ENCODE measurements at places on chromosomes 11 and 22.

- no peak for DNase-seq
Observed at GRCh38 chr11:113985906-113986305, 11.0 kb downstream of the HTR3A start.

DNA sequence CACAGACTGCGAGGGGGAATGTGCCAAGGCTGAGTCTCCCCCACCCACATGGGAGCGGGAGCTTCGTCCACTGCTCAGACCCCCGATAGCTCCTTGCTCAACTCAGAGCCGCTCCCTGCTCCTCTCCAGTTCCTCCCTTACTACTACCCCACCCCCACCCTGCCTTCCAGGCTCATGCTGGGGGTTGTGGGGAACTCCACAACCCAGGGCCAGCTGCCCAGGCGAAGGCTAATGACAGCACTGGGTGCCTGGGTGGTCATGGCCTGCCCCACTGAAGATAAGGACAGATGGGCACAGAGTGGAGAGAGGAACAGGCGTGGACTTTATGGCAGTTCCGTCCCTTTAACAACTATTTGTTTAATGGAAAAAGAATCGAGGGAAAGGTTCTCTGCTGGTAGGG is 73.7 kb downstream of the PDE2A start:
- DNase-seq: no peak

DNA sequence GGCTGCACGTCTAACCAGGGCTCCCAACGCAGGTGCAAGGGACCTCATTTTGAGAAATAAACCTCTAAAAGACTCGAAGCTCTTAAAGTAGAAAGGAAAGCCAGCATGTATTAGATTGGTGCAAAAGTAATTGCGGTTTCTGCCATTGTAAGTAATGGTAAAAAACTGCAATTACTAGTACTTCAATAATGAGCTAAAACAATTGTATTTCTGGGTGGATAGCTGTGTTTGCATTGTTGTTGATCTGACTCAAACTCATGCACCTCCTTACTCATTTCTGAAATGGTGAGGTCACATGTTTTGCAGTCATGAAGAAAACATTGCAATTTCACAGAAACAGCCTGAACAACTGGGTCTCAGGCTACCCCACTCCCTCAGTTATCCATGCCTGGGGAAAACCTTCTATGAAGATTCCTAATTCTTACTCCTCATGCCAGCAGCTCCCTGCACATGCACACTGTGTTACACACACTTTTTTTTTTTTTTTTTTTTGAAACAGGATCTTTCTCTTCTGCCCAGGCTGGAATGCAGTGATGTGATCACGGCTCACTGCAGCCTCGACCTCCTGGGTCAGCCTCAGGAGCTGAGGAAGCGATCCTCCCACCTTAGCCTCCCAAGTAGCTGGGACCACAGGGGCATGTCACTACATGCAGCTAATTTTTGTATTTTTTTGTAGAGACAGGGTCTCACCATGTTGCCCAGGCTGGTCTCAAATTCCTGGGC is 24.6 kb downstream of the VWCE start:
- DNase-seq: no peak

GRCh38 chr11:116963813-116964212 is 126.4 kb upstream of the APOA1 start:
- DNase-seq: no peak

GRCh38 chr11:73671701-73672100 is 25.3 kb downstream of the PLEKHB1 start:
- no peak for DNase-seq

- no peak for DNase-seq
Observed at GRCh38 chr11:34387653-34388052, 29.8 kb upstream of the ABTB2 start.

- DNase-seq: no peak
Observed at GRCh38 chr11:119181677-119182412, 3.4 kb upstream of the NHERF4 start.

- no peak for DNase-seq
Observed at GRCh38 chr11:75152651-75153427, 1.9 kb downstream of the SLCO2B1 start.

GRCh38 chr11:119776031-119776636 is 47.1 kb upstream of the NECTIN1 start:
- DNase-seq: no peak

DNA sequence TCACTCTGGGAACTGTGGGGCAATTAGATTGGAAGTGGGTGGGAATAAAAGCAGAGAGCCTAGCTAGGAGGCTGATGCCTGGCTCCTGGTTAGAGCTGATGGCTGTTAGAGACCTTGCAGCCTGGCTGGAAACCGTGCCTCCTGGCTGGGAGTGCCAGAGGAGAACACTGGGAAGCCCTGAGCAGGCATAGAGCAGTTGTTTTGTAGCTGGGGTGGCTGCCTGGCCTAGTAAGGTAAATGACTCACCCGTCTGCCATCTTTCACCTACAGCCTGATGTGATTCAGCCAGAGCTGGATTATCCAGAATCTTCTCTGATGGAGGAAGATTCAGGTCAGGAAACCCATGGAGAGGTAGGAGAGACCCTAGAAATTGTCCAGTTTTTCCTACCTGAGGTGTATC is 6.1 kb downstream of the UQCR10 start:
- DNase-seq: no peak

DNA sequence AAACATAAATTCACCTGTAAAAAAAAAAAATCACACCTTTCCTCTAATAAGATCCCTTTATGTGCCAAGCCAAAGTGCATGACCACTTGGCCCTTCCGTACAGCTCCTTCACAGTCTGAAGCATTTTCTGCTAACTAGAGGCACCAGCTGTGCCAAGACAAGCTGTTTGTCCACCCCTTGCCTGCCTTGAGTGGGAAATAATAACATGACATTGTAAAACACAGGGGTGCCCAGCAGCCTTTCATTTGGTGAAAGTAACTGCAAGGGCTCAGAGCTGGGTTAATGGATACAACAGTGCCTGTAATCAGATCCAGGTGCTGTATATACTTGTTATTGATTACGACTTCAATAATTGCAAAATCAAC is 59.2 kb downstream of the DDIAS start:
- no peak for DNase-seq

GRCh38 chr11:33773404-33773986 is 825 bp downstream of the FBXO3 start:
- DNase-seq: no peak

DNA sequence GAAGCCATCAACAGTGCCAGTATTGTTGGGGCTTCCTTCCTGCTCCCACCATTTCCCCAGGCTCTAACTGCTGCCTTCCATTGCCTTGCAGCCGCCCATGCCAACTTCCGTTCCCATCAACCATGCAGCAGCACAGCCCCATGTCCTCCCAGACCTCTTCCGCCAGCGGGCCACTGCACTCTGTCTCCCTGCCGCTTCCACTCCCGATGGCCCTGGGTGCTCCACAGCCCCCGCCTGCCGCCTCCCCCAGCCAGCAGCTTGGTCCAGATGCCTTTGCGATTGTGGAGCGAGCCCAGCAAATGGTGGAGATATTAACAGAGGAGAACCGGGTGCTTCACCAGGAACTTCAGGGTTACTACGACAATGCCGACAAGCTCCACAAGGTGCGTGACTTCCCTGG is 53.3 kb downstream of the AMOTL1 start:
- no peak for DNase-seq

- no peak for DNase-seq
Observed at GRCh38 chr11:44684859-44685281, 41.9 kb upstream of the TSPAN18 start.

DNA sequence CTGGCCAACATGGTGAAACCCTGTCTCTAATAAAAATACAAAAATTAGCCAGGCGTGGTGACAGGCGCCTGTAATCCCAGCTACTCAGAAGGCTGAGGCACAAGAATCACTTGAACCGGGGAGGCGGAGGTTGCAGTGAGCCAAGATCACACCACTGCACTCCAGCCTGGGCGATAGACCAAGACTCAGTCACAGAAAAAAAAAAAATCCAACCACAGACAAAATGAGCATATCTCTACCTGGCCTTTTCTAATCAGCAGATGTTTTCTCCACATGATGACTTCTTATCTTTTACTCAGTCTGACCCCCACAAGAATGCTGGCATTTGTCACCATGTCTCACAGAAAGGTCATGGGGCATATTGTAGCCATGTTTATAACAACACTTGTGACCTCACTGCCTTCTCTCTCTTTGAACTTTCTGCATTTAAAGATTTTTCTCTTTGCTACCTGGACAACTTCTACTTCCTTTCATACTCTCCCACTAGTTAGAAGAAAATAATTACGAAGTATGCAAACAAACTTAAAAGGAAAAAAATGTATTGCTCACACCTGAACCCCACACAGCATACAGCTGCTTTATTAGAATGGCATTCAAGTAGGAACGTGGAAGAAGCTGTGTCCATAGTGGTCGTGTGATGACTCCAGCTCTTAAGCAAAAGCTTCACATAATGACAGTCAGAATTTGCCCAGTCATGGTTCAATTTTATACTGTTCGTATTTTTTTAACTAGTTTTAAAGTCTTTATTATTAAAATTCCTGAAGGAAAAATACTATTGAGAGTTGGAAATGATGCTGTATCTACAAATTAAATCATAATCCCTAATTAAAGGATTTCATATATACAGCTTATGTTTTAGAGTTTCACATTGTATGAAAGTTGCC is 65.4 kb downstream of the ZC3H12C start:
- DNase-seq: no peak

DNA sequence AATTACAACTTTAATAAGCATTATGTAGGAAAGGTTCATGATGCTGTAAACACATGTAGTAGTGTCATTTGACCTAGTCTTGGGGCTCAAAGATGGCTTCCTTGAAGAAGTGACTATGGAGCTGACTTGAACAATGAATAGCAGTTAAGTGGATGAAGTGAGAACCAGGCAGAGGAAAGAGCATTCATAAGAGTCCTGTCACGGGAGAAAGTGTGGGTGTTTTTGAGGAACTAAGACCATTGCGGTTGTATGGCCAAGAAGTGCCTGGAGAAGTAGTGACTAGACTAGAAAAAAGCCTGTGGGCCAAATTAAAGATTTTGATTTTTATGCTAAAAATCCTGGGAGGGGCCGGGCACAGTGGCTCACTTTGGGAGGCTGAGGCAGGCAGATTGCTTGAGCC is 7.2 kb upstream of the IL18BP start:
- DNase-seq: no peak

- DNase-seq: no peak
Observed at GRCh38 chr11:18235394-18236334, 938 bp downstream of the SAA4 start.

DNA sequence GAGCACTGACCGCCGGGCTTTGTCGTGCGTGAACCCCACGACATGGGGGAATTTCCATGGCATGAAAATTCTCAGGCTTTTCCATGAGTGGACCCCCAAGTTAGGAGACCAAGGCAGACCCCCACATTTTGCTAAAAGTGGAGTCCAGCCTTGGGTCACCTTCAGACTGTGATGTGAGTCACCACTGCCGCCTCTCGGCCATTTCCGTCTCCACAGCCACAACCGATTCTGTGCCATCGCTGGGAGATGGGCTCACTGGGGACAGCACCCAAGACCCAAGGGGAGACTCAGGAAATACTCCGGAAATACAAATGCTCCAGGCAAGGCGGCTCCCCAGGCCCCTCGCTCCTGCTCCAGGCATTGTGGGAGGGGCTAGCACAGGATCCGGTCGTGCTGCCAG is 1.2 kb upstream of the H19 start:
- DNase-seq: no peak

- DNase-seq: no peak
Observed at GRCh38 chr22:47294222-47294532, 531.7 kb downstream of the TBC1D22A start.

GRCh38 chr11:21771097-21771496 is 421.8 kb upstream of the ANO5 start:
- DNase-seq: no peak

Data from NCI-H1436 treated with DMSO at 0.1 percent for 48 hours (cell line).